ENCODE measurements at places on chromosomes 16 and 17.

DNA sequence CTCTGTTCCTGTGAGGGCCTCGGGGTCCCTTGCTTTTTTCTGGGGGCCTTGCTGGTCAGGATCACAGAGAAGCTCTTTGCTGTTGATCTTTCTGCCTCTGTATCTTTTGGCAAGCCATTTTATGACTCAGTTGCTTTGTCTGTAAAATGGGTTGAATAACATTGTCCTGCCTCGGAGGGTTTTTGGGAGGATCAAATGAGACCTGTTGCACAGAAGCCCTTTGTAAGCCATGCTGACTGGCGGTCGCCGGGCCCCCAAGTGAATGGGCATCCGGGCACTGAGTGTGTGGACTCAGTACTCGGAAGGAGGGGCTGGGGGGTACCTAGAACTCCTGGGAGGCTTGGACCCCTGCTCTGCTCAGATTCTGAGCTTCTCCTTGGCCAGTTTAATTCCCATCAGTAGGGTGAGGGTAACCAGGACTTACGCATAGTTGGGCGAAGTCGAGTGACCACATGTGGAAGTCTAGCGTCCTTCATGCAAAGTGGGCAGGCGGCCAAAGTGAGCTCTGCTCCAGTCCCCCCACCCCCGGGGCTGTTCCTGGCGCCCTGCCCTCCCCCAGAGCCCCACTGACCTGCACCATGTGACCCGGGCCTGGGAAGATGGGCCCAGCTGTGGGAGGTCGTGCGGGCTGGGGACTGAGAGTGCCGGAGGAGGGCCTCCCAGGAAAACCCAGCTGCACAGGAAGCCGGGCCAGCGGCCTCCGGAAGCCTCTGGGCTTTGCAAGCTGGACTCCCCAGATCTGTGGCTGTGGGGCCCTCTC lies 284.0 kb downstream of the SEC14L1 start:
- no peak for DNase-seq

DNA sequence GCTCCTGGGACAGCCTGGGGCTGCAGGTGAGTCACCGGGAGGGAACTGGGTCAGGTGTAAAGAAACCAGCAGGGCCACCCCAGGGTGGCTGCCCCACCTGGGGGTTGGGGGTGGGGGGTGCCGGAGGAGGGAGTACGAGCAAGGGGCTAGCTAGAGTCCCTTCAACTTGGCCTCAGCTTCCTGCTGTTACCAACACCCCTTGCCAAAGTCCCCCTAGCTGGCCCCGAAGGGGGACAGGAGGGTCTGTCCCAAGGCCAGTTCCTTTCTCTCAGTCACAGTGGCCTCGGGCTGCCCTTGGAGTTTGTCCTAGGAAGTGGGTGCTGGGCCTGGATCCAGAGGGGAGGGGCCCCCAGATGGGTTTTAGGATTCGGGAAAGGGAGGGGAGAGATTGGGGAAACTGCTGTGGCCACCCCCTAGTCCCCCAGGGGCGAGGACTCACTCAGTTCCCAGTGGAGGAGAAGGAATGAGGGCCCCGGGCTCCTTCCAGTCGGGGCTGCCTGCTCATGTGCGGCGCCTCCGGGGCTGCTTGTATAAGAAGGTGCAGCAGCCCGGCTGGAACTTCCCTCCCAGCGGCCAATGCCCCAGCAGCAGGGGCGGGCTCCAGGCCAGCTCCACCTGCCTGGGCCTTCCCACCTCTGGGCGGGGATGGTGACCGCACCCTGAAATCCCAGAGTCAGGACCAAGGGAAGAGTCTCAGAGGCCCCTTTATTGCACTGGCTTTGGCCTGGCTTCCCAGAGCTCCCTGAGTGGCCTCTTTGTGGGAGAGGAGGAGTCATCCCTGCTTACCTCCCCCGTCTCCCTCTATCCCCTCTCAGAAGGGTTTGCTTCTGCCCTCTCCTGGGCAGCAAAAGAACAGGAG lies 7.3 kb downstream of the ARHGAP27 start:
- peak; percentile 36 for DNase-seq

DNA sequence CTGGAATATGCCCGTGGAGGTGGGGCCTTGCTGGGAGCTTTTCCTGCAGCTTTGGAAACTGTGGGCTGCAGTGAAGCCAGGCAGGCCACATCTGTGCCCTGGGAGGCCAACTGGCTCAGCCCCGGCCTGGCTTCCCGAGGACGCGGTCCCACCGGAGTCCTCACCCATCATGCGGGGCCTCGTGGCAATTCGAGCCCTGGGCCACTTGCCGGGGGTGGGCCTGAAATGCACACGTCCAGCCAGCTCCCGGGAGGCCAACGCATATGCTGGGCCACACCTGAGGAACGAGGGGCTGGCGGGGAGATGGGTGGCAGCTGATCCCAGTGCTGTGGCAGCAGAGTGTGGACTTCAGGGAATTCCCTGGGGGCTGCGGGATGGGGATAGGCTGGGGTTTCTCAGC lies 172.4 kb upstream of the GSE1 start:
- no peak for DNase-seq

GRCh38 chr16:27324851-27325301 lies 11.1 kb downstream of the IL4R start:
- DNase-seq, result no peak

DNA sequence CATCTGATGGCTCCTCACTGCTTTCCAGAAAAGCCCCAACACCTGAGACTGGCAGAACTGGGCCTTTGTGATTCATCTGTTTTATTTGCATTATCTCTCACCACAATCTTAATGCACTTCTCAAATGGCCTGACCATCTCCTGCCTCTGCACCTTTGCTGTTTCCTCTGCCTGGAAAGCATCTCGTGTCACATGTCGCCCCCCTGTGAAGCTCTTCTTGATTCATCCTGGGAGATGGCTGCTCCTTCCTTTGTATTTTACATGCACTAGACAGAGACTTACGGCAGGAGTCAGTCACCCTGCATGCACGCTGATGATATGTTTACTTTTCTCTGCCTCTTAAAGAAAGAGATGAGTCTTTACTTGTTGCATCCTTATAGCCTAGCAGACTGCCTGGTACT lies 30.0 kb downstream of the HNF1B start:
- no peak for DNase-seq

DNA sequence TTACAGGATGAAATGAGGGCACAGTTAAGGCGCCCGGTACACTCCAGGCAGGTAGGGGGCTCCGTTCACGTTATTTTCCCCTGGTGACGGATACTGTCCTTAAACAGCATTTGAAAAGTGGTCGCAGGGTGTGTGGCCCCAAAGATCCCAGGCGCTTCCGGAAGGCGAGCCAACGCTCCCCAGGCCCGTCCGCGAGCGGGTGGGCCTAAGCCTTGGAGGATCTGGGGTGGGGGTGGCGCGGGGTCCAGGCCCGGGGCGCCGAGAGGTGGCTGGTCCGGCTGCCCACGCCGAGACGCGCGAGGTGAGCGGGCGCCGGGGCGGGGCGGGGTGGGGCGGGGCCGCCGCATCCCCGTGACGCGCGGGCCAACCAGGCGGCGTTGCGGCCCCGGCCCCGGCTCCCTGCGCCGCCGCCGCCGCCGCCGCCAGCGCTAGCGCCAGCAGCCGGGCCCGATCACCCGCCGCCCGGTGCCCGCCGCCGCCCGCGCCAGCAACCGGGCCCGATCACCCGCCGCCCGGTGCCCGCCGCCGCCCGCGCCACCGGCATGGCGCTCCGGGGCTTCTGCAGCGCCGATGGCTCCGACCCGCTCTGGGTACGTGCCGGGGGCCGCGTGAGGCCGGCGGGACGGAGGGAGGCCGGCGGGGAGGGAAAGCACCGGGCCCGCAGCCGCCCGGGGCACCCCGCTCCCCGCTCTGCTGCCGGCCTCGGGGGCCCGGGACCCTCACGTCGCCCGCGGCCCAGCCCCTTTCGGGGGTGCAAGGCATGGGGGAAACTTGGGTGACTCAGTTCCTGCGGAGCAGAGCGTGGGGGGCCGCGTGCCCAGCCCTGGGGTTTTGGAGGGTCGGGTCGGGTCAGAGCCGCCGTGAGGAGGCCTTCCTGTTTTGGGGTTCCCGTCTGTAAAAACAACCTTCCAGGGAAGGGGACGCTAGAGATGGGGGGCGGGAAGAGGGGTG lies at the start of gene ABCC1:
TSS of gene ABCC1 (plus strand) at position 407 of the 951 bp plus-strand sequence. CDS start at position 543, 136 bp downstream.
- no peak for DNase-seq

DNA sequence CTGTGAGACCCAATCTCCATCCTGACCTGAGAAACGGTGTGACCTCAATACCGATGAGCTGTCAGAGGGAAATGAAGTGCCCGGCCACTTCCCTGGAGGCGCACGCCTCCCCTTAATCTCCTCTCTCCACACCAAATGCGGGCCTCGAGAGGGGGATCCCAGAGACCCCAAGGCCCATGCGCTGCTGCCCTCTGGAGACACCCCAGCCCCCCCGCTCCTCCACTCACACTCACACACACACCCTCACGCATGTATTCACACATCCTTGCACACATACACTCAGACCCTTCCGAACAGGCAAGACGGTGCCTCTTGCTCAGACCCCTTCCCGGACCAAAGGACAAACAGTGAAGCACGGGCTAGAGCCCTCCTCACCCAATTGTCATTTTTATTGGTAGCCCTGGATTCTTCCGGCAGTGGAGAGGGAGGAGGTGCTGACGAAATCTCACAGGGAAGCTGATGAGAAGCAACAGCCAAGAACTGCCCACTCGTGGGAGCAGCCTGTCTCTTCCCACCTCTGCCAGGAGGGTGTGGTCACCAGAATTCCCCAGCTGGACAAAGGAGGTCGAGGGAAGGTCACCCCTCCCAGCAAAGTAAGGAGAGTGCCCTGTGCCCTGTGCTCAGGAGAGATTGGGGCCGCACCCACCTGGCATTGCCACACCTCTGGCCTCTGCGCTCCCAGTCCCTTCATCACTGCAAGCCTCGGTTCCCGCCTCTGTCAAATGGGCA lies 136.0 kb upstream of the TNRC6C start:
- no peak for DNase-seq

DNA sequence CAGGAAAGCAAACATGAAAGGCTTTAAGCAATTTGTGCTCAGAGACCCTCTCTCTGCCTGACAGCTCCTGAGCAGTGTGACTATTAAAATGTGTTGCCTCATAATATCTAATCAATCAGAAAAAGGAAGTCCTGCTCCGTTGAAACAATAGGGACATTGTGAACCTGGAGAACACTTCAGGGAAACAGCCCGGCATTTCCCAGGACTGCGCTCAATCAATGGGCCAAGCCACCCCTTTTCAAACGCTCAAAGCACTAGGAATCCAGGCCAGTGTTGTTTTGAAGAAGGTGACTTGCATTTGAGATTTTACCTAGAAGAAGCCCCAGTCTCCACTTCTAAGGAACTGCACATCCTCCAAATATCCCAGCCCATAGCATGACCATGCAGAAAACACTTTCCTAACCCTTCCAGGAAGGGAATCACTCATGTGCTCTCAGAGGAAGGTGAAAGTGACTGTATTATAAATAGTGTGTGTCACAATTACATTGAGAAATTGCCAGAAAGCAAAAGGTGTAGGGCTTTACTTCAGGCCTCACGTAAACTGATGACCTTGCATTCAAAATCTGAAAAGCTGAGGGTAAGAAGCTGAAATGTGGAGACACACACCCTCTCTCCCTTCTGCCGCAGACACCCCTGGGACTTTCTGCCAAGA lies 19.4 kb downstream of the CDRT4 start:
- DNase-seq, result no peak

GRCh38 chr16:80913397-80913796 lies 93.3 kb downstream of the CMC2 start:
- DNase-seq, result no peak

All from NCI-H1436 treated with DMSO at 0.1 percent for 48 hours (cell line).